ENCODE measurements at places on chromosomes 5 and 9.

- no peak for DNase-seq
Observed at GRCh38 chr5:161548487-161549094, 2.1 kb upstream of the GABRB2 start.

DNA sequence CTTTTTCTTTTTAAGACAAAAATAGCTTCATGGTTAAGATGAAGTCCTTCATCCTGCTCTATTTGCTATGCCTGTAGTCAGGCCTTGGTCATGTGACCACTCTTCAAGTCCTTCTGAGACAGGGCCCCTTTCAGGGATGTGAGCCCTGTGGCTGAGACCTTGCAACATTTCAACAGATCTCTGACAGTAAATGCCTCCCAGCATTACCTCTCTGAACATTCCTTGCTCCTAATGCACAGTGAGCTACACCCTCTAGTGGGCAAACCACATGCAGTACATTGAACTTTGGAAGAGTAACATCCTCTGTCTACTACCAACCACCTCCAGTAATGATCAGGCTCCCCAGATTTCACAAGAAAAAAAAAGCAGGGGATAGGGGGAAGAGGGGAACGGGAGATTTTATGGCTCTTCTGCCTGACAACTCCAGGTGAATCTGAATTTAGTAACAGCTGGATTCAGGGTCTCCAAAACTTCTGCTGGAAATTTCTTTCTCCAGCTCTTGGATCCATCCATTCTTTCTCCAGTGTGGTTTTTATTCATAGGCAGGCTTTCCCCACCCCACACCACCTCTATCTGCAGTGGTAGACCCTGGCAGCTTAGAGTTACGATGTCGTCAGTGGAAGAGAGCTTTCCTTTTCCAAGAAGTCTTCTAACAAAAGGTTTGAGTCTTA is 8.9 kb upstream of the FBXO38 start:
- no peak for DNase-seq

DNA sequence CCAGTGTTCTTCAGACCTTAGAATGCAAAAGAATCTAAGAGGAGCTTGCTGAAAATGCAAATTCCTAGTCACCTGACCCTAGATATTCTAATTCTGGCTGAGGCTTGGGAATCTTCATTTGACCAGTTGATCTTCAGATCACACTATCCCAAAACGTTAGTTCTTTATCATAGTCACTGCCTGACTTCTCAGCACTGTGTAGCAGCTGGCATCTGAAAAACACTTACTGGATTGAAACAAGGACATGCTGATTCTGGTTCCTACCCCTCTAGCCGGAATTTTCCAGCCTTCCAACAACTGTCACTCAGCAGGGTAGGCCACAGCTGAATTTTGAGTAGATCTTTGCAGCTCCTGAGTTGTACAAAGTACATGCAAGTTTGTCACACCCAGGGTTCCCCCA is 72.2 kb downstream of the EBF1 start:
- no peak for DNase-seq

GRCh38 chr5:7930011-7930410 is 61.1 kb downstream of the MTRR start:
- no peak for DNase-seq

GRCh38 chr9:100090880-100091279 is 7.9 kb downstream of the ERP44 start:
- DNase-seq = no peak

DNA sequence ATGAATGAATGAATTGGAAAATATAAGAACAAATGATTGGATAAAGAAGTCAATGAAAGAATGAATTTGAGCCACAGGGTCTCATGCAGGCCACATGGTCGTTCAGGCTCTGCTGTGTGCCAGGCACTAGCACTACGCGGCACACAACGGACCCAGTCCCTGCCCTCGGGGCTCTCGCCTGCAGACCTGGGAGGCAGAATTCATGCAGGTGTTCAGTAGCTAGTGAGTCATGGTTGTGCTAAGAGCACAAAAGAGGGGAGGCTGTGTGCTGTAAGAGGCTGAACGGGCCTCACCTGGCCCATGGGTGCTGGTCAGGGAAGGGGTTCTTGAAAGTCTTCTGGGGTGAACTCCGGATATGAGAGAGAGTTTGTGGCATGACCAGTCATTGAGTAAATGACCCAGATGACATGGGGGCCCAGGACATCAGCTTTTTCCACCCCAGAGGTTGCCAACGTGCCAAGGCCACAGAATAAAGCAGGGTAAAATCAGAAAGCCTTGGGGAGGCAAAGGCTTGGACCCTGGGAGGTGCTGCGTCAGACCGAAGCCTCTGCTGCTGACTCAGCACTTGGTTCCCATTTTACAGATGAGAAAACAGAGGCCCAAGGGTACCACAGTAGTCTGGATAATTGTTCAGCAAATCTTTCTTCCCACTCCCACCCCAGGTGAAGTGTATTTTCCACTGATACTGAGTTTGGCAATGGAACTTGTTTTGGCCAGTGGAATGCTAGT is 264.3 kb upstream of the MVB12B start:
- DNase-seq = no peak

DNA sequence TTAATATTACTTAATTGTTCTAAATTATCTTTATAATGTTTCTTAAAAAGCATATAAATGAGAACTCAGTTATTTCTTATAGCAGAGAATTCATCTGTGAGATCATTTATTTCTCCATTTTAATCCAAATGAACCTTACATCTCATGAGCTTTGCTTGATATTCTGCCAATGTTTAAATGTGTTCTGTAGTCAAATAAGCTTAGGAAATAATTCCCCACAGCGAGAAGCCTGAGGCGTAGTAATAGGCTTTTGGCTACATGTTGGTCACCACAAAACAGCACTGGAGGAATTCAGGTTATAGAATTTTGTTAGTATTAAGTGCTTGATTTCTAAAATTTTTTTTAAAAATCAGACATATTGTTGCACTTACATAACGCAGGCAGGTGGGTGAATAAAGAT is 585.3 kb upstream of the RORB start:
- no peak for DNase-seq

DNA sequence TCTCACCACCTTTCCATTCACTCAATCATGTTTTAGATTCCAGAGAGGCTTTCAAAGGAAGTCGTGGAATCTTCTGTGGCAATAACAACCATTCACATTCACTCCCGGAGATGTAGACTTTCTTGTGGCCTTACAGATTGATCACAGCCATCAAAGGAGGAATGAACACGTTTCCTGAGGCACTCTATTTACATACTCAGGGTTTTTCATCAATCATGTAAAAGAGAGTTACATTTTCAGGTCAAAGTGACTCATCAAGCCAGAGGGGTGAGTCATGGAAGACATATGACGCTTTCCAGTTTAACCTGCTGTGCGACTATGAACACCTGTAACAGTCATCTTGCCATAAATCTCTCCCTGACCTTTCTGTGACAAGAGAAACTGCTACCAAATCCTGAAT is 39.3 kb upstream of the RAD23B start:
- DNase-seq = no peak

GRCh38 chr5:149452007-149452664 is 73.0 kb upstream of the IL17B start:
- DNase-seq = no peak

- no peak for DNase-seq
Observed at GRCh38 chr5:153206361-153206760, 284.1 kb upstream of the GRIA1 start.

DNA sequence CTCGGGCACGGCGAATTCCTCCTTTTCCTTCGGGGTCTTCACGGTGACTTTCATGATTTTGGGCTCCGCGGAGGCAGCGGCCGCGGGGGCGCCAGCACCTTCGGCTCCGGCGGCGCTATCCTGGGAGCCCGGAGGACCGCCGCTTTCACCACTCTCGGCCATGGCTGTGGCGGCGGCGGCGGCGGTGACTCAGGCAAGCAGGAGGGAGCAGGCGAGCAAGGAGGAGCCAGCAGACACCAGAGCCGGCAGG is 315 bp downstream of the UBQLN1 start:
- no peak for DNase-seq

- no peak for DNase-seq
Observed at GRCh38 chr5:73337586-73338255, 110.9 kb downstream of the FOXD1 start.

GRCh38 chr5:20611620-20612019 is 623.6 kb upstream of the CDH18 start:
- no peak for DNase-seq

DNA sequence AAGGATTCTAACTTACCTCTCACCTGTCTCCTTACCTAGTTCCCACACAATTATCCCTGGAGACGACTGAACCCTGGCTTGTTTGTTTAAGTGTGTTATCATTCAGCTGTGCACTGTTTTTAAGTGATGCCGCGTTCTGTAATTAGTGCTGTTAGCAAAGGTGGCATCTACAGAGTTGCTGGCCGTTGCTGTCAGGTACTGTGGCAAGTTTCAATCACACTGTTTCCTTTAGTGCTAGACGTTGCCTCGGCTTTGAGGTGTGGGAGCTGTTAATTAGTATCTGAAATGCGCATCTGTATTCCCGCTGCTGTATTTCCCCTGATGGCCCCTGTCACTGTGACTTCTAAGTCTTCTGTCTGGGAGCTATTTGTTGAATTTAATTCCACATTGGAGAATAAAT is 193.8 kb upstream of the GAS1 start:
- DNase-seq = no peak

DNA sequence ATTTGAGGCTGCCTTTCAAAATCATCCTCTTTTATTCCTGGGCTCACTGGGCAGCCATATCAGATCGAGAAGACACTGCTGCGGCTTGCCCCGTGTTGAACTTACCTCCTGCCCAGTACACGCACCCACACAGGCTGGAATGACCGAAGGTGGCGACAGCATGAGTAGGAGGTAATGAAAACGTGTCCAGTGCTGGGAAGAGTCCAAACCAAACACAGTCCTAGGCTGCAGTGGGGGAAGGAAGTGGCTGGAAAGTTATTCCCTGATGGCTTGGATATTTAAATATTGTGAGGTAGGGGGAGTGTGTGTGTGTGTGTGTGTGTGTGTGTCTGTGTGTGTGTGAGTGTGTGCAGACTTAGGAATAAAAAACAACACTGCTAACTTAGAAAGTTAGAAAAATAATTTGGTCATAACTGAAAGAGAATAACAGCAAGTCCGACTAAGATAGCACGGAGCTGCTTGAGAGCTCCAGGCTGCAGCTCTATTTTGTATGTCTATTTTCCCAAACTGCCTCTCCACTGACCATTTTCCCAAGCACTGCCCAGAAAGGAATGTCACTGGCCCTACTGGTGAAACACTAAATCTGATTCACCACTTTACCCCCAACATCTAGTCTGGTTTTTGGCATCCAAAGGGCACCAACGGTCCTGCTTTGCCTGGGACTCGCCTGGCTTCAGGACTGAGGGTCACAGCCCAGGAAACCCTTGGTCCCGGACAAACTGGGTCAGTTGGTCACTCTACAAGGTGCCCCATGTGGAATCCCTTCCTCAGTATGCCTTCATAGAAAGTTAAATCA is 41.2 kb downstream of the ANKH start:
- no peak for DNase-seq

DNA sequence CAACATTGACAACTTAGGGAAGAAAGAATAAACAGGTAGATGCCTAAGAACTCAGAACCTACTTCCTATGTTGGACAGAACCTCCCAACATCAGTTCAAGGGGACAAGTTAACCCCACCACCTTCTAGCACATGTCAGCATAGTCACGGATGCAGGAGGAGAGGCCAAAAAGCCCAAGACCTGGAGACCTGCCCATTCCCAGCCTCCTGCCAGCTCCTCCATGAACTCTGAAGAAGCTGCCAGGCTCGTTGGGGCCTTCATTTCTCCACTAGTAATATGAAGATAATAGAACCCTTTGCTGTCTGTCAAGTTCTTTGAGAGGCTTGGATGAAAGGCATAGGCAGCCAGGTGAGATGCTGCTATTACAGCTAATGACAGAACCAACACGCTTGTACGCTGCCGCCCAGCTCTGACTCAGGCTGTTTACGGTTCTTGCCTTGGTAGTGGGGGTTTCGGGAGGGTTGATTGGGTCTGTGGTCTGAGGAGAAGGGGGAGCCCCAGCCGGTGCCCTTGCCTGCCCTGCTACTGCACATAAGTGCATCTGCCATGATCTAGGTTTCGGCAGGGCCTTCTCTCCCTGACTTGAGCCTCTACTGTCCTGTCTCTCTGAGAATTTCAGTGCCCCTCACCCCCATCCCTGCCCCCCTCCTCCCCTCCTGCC is 82.2 kb downstream of the NRG2 start:
- no peak for DNase-seq

DNA sequence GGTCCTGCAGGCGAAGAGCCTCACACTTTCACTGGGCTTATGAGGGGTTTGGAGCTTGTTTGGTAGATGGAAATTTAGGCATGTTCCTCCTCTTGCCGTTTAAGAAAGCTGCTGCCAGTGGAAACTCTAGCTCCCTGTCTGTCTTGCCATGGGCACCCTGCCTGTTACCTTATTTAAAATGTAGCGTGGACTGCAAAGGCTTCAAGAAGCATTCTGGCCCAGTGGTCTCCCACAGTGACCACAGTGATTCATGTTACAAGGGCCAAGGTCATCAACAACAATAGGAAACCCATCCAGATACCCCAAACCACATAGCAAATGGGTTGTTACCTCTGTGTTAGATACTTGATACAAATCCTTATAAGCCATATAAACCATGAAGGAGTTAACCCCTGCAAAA is 96.6 kb downstream of the DPYSL3 start:
- no peak for DNase-seq

- DNase-seq = no peak
Observed at GRCh38 chr9:34170237-34170991, 8.4 kb upstream of the UBAP1 start.

GRCh38 chr9:92010705-92011536 is 60.9 kb upstream of the ROR2 start:
- DNase-seq = no peak

DNA sequence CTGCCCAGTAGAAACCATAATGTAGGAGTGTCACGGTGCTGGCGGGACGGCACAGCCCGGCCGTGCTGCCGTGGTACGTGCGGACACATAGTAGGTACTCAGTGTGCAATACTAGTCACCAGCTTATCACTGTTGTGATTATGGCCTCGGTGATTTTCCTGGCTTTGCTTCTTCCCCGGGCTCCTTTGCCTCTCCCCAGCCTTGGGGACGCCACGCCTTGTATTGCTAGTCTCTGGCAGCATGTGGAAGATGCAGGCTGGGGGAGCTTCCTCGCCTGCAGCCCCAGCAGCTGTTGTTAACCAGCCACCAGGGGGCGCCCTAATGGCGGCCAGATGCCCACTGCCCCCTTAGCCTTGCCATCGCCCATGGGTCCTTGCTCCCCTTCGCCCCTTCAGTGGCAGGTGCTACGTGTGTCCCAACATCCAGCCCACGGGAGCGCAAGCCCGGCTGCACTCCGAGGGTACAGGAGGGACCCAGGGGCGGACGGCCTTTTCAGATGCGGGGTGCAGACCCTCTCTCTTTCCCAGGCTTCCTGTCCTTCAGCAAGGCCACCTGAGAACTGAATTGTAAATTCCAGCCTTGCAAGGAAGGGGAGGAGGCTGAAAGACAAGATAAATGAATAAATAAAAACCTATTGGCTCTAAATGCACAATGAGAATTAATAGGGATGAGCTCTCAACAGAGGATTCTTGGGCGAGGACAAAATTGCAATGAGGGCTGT is 8.0 kb downstream of the NTNG2 start:
- DNase-seq = peak; percentile 62

DNA sequence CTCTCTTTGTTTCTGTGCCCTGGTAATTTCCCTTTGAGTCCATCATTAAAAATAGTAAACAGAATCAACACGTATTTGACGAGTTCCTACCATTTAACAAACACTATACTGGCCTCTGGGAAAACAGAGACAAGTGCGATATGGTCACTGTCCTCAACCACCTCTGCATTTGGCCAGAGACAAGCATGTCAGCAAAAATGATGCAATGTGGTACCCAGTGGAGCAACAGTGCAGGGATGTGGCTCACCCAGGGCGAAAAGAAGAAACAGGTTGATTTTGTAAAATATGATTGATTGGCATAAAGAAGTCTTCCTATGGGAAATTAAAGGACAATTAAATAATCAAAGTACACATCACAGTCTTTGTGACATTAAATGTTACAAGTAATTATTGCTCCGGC is 99.1 kb downstream of the CFAP90 start:
- no peak for DNase-seq
